ENCODE measurements at places on chromosomes 1 and 21.

DNA sequence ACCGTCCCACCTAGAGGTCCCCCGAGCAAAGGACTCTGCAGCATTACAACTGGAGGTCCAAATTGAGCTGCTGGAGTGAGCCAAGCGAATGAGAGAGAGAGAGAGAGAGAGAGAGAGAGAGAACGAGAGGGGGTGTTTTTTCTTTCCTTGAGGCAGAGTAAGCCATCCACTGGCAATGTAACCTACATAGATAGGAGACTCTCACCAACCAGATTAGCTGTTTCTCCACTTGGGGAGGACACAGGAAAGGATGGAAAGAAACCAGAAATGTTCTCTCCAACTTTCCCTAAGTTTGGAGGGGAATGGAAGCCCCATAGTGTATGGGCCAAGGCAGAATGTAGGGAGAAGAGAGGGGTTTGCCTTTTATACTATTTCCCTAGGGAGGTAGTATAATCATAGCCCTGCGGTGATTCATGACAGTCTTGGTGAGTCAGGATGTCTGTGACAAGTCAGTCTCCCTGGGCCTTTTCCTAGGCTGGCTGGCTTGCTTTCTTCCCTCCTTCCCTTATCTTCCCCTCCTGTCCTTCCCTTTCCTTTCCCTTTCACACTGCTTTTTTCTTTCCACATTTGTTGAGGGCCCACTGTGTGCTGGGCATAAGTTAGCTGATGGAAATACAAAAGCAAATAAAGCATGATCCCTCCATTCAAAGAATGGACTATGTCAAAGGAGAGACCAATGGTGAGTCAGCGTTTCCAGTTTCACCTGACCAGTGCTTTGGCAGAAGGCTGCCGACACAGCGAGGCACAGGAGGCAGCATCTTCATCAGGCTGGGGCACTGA lies 7.1 kb downstream of the FNDC7 start:
- no peak for DNase-seq

DNA sequence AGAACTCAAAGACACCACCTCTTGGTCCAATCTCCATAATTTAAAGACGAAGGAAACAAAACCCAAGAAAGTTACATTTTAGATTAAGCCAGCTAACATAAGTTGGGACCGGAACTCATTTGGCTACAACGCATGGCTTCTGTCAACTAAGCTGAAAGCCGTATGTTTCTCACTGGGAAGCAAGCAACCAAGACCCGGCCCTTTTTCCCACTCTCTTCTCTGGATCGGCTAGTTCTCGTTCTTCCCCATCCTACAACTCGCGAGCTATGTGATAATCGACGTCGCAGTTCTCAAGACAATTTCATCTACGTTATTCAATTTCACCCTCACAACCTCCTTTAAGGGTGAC lies 601 bp downstream of the CCT8 start:
- peak; percentile 62 for DNase-seq

GRCh38 chr1:197987294-197987693 lies 70.1 kb downstream of the LHX9 start:
- peak; percentile 59 for DNase-seq

GRCh38 chr1:24362396-24362795 lies 43.2 kb downstream of the GRHL3 start:
- DNase-seq: no peak

DNA sequence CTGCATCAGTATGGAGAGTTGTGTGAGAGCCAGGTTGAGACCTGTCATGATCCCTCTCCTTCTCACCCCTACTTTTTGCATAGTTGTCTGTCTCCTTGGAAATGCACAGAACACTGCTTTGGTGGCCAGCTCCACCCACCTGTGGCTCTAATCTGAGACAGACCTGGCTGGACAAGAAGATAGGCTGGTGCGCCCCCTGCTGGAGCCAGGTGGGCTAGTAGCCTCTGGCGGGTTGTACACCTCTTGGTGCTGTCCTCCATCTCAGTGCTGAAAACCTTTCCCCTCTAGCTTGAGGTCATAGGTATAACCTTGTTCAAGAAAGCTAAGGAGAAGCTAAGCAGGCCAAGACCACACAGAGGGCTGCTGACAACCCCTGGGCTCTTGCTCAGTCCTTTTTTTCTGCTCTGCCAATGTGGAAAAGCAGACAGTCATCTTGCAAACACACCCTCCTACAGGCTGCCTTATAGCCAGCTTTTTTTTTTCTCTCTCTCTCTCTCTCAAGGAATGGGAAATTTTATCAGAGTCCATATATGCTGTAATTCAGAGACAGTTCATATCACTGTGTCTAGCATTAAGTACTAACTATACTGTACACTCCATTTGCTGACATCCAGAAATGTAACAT lies 58.8 kb upstream of the SPATA6 start:
- peak; percentile 82 for DNase-seq

- DNase-seq: no peak
These were observed 24.8 kb downstream of the COQ8A start for GRCh38 chr1:226964611-226965486.

DNA sequence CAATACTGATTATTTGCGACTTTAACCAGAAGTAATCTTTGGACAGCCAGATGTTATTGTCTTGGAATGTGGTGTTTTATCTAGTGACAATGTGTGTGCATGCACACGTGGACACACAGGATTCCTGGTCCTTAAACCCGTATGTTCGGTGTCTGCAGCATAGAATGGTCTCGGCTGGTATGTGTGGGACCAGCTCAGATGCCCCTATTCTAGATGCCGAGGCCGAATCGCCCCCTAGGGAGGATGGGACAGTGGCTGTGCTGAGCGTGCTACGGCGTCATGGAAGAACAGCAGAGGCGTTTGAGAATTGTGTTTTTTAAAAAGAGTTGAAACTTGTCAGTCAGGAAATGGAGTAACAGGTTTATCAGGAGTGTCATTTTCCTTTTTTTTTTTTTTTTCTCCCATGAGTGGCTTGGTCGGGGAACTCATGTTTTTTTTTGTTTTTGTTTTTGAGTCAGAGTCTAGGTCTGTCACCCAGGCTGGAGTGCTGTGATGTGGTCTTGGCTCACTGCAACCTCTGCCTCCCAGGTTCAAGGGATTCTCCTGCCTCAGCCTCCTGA lies 30.1 kb downstream of the SKI start:
- DNase-seq: peak; percentile 44

GRCh38 chr1:151756291-151756690 lies 7.0 kb downstream of the MRPL9 start:
- peak; percentile 20 for DNase-seq

- no peak for DNase-seq
These were observed 996 bp upstream of the MGST3 start for GRCh38 chr1:165629848-165630628.

GRCh38 chr1:156826630-156827029 lies 10.0 kb upstream of the SH2D2A start:
- DNase-seq: no peak

DNA sequence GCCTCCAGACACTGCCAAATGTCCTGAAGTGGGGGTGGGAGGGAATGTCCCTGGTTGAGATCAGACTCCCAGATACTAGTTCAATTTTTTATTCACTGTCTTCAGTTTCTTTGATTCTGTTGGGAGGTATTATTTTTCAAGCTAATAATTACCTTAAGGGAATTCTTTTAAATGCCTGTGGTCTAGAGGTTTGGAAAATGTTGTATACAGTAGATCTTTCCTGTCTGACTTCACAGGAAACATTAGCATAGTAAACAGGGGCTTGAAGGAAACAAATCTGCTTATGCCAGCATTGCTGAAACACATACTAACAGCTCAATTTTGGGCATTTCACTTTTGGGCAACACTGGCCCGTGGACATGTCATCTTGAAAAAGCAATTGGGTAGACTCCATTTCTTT lies 84.3 kb upstream of the HP1BP3 start:
- DNase-seq: no peak

- no peak for DNase-seq
These were observed 99.0 kb upstream of the LBR start for GRCh38 chr1:225526878-225527277.

- DNase-seq: no peak
These were observed 135.7 kb downstream of the C1orf94 start for GRCh38 chr1:34312359-34312758.
